NCI-H82 (cell line): ENCODE measurements at places on chromosomes 11 and 22.
A peak's percentile ranks its signal among the peaks of the same experiment; 100 is the strongest.

DNA sequence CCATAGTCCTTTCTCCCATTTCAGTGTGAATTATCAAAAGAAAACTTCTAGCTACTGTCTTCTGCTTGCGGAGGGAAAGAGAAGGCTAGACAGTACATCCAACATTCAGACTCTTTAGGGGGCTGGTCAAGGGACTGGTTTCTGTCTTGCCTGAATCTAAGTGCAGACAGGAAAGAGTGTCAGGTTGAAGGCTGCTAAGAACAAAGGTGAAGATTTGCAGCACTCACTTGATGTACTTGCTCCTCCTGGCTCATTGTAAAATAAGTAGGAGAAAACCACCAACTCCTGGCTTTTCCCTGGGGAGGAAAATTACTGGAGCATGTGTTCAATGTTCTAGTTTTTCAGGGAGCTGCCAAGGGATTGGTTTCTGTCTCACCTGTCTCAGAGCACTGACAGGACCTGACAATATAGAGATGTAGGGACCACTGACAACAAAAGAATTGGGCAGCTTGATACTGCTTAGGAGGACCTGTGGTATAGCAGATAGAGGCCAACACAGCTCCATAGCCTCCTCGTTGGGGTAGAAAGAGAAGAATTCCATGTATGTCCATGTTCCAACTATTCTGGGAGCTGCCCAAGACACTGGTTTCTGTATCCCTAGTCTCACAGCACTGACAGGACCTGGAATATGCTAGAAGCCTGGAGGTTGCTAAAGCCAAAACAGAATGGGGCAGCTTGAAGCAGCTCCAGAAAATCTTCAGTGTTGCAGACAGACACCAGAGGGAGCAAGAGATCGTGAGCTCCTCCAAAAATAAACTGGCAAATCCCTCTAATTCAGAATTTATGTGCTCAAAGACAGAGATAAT is 39.7 kb upstream of the MMP12 start:
- peak; percentile 9 for DNase-seq

DNA sequence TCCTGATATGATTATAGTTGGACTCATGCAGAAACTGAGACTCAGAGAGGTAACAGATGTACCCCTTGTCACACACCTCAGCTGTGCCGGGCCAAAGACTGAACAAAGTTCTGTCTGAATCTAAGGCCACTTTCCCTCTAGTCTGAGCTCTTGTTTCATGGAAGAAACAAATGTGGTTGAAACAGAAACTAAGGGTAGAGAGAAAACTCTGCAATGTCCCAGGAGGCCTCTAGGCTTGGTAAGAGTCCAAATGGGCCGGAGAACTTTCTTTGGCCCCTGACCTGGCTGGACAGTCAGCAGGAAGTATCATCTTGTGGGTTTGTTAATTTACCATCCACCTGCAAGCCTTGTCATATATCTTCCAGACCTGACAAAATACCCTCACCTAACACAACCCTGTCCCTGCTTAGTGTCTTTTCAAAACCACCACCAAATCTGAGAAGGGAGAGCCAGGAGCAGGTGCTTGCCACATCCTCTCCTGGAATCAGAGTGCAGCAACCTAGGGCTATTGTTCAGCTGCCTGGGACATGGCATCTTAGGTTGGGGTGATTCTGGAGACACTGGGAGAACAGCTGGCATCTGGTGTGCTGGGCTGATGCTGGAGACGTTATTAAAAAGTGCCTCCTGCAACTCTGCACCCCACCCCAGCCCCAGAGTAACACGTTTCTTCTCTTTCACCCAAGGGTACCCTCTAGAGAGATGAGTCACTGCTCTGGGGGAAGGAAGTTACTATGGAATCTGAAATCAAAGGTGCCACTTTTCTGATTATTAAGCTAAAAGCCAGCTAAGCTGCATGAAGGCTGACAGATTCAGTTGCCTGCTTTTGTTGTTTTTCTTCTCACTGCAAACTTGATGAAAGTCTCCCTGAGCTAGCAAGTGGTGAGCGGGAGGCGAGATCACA is 126.3 kb upstream of the TIMP3 start:
- no peak for DNase-seq

DNA sequence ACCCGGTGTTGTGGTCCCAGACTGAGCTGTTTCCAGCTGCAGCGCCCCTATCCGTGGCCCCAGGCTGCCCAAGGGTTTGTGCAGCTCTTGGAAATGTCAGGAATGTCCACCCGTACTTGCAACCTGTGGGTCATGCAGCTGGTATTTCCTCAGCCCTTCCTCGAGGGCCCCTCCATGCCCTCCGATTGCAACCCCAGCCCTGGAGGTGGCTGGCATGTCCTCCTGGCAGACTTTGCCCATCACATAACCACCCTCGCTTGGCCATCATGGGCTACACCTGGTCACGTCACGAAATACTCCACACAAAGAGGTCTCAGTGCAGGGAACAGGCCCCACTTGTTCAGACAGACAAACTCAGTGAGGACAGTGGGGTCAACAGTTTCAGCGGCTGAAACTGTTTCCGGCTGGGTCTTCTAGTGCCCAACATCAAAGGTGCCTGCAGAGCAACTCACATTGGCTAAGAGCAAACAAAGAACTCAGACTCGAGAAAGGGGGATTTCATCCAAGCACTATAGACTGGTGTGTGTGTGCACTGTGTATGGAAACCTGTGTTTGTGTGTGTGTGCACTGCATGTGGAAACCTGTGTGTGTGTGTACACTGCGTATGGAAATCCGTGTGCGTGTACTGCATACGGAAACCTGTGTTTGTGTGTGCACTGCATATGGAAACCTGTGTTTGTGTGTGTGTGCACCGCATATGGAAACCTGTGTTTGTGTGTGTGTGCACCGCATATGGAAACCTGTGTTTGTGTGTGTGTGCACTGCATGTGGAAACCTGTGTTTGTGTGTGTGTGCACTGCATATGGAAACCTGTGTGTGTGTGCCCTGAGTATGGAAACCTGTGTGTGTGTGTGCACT is 72.8 kb upstream of the CCND1 start:
- DNase-seq, result no peak

DNA sequence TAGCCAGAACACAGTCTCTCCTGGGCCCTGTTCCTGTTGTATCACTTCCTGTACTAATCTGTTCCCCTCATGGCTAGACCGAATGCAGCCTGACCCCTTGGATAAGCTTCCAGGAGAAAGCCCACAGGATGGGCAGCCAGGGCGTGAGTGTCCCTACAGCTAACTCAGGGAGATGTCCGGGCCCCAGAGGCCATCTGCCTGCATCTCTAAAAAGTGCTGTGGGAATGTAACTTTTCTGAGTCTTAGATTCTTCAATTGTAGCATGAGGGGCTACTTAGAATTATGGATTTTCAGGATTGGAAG is 7.7 kb upstream of the MALAT1 start:
- DNase-seq, result no peak

DNA sequence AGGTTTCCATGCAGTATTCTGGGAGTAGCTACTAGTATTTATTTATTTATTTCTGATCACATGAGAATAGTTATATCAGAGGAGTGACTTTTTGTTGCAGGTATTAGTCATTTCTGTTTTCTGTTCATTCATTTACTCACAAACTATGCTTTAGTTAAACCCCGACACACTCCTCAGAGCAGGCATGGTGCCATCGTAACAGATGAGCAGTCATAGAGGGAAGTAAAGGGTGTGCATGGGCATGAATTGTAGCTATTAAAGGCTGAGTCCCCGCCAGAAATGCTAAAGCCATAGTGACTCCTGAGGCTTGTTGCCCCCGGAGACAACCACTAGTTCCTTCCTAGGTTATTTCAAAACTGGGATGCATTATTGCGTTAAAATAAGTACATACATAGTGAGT is 10.6 kb downstream of the JHY start:
- no peak for DNase-seq

DNA sequence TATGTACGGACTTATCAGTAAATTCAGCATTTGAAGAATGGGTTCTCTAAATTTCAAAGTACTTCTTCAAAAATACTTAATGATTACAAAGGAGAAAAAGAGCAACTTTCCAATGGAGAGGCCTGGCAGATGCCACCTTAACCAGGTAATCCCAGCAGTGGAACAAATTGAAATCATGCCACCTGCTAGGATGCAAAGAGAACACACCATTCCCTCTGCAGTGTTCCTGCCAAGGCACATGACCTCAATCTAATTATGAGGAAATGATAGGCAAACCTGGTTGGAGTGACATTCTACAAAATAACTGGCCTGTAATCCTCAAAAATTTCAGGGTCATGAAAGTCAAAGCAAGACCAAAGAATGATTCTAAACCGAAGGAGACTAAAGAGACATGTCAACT is 21.5 kb downstream of the TNRC6B start:
- no peak for DNase-seq

- DNase-seq, result peak; percentile 58
Measured at GRCh38 chr22:23182309-23183060, 2.2 kb downstream of the BCR start.

GRCh38 chr11:6225896-6226295 is 8.5 kb downstream of the FHIP1B start:
- no peak for DNase-seq

GRCh38 chr11:131095511-131096185 is 179.4 kb upstream of the SNX19 start:
- peak; percentile 27 for DNase-seq

- no peak for DNase-seq
Measured at GRCh38 chr11:80636999-80637398, 1196.2 kb upstream of the TENM4 start.

- no peak for DNase-seq
Measured at GRCh38 chr11:2400762-2401435, 349 bp downstream of the TSSC4 start.

DNA sequence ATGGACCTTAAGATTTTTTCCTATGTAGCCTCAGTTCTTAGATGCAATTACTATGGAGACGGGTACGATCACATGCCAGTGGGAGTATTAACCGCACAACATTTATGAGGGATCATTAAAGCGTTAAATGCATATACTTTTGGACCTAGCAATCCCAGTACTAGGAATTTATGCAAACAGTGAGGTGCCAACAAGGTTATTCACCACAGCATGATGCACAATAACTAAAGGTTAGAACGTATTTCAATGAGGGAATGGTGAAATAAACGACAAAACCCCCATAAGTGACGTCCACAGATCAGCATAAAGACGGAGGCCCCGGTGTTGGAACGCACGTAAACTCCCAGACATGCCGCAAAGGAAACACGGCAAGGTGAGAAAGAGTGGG is 539 bp downstream of the SIRT3 start:
- no peak for DNase-seq

DNA sequence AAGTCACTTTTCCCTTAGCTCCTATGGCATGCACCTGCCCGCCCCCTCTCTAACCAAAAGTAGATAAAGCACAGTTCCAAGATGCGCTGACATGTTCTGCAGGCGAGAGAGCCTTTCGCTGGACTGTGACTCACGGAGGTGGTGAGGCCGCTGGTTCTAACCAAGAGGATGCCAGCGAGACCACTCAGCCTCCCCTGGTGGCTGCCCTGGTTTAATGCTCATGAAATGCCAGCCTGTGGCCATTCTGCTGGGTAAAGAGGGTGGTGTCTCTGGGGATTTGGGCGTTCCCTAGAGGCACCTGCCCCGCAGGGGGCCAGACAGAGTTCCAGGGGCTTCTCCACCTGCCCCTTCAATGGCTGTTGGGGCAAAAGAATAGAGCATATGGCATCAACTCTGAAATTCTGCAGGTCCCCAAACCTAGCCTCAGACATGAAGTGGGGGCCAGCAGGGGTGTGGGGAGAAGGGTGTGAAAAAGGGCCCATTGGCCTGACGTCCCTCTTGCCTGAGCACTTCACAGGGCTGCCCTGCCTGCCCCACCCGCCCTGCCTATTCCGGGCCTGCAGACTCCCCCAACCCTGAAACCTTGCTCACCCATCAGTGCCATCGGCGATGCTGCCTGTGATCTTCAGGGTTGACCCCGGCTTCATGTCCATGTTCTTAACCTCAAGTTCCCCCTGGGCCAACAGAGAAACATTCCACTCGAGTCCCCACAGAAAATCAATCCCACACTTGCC is 8.5 kb downstream of the LGALS2 start:
- no peak for DNase-seq

GRCh38 chr11:76615950-76616349 is 54.6 kb downstream of the LRRC32 start:
- DNase-seq, result no peak

- DNase-seq, result peak; percentile 53
Measured at GRCh38 chr11:45553383-45553936, 112.0 kb downstream of the CHST1 start.

DNA sequence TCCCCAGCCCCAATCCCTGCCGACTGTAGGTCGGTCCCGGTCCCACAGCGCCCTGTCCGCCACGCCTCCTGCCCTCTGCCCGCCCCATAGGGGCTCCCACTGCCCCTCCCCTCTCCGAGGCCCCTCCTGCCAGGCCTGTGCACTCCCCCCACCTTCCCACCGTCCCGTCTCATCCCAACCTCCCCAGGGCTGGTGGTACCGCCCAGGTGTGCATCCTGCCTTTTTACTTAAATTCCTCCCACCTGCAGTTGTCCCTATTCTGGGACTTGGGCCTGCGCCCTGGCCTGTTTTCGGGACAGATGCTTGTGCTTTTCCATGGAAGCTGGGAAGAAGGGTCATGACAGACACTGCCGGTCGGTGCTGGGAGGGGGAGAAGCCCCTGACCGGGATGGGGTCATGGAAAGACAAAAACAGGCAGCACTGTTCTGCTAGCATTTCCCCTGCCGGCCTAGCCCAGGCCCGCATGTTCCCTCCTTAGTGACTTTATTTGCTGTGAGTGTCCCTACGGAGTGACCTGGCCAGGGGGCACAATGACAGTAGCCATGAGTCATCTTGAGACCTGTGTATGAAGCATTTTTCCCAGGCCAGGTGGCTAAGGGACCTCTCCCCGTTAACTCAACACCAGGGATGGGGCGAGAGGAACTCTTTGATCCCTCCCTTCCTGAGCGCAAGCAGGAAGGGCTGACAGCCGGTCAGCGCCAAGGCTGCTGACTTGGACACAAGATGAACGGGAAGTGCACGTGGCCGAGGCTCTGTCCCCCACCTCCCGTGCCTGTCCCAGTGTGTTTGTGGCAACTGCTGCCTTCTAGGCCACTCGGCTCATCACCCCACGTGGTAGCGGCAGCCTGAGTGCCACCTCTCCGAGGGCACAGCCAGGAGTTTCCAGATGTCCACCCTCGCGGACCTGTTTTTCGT is 7.1 kb downstream of the TBX1 start:
- DNase-seq, result no peak

- DNase-seq, result no peak
Measured at GRCh38 chr11:122703541-122704272, 48.2 kb downstream of the UBASH3B start.

DNA sequence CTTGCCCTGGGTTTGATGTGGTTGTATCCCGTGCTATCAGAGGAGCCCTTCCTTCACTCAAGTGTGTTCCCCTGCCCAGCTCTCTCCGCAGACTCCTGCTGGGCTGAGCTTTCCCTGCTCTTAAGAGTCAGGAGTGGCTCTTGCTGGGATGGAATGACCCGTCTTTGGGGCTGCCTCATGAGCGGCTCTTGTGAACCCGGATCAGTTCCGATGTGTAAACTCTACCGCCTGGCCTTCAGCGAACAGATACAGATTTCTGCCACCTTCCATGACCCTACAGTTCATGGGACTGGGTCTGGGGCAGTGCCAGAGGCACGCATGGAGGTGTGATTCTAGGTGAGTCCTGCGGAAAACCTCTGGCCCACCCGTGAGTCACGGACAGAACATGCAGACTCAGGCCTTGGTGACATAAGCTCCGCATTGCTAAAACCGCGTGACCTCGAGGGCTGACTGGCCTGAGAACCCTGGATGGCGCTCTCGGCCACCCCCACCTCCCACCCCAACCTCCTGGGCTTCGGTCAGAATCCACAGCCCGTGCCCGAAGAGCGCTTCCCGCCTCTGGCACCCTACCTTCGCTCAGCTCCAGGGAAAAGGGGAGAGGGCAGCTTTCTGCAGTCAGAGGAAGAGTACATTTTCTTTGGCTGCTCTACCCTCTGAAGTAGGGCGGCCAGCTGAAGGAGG is 1.3 kb upstream of the ZBTB16 start:
- DNase-seq, result no peak
